Breast epithelium (tissue), 4 donors: ENCODE measurements at places on chromosomes 1 and 21.
A peak's percentile ranks its signal among the peaks of the same experiment; 100 is the strongest.

DNA sequence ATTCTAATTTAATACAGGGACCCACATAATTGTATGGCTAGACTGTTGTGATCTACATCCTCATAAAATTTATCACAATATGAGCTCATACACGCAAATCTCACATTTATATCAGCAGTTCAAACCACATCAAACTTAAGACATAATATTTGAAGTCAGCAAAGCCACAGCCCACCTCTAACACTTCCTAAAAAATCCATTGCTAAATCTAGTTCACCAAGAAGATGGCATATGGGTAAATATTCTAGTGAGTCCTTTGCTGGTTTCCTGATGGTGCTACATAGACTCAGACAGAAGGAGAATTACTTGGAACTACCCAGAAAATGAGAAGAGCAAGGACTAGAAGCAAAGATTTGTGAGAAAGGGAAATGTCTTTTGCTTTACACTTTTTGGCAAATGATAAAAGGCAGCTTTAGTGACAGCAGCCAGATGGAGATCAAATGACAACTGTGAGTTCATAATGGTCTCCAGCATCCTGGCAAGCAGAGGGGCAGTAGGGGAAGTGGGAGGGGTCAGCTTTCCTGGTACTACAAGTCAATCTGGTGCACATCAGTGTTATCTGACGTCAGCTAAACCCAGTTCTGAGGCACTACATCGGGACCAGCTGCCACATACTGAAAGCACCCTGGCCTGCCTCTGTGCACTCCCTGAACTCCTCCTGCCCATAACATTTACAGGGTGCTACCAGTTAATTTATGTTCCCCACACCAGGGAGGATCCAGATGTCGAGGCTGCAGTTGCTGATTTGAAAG, 10.6 kb upstream of the GADD45A start:
- no peak for DNase-seq

DNA sequence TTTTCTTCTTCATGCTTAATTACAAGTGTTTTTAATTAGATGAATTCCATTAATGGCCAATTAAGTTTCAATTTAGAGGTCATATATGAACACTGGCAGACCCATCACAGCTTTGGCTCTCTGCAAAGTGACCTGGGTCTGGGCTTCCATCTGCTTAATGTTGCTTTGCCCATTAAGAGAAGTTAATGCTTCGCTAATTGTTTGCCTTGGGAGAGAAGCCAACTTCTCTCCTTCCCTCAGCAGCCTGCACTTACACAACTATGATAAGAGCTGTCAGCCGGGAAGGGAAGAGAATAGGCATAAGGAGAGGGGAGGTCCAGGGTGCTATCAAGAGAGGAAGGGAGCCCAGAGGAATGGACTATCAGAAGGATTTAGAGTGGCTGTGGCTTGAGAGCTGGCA, 29.0 kb upstream of the CCDC190 start:
- DNase-seq: no peak

GRCh38 chr1:107965110-107965991, at the start of gene VAV3:
Gene VAV3 (minus strand): TSS chr1:107965180. CDS start chr1:107964869, 311 bp downstream.
- peak; percentile 38 for DNase-seq

DNA sequence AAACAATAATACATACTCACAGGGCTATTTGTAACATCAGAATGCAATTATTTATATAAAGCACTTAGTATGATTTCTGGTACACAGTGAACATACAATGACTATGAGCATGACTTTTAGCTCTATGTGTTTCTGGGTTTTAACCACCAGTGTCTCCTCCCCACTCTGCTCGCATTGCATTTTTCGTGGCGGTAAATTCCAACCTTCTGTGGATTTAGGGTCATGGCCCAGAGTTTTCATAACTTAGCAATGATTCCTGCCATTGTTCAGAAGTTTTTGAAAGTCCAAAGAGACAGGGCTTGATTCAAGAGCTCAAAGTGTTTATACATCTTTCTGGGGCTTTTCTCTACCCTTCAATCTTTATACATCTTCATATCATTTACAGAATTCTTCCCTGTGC, 191.3 kb downstream of the BACH1 start:
- DNase-seq: no peak

- DNase-seq: peak; percentile 74
Measured at GRCh38 chr1:21318714-21319159, 28.5 kb upstream of the ECE1 start.

- DNase-seq: no peak
Measured at GRCh38 chr1:173392895-173393658, 84.1 kb upstream of the PRDX6 start.

- DNase-seq: no peak
Measured at GRCh38 chr21:41651406-41651805, 115.4 kb downstream of the RIPK4 start.

GRCh38 chr1:21327566-21328323, 37.5 kb upstream of the ECE1 start:
- DNase-seq: no peak
